ENCODE measurements at places on chromosomes 2 and 18. TPM values are rescaled to one million over a fixed set of nuclear protein-coding genes. Genes with fewer than 3 reads are reported as not detected.

- no peak for DNase-seq
These were observed 22.1 kb upstream of the MAT2A start for GRCh38 chr2:85516653-85517389.

DNA sequence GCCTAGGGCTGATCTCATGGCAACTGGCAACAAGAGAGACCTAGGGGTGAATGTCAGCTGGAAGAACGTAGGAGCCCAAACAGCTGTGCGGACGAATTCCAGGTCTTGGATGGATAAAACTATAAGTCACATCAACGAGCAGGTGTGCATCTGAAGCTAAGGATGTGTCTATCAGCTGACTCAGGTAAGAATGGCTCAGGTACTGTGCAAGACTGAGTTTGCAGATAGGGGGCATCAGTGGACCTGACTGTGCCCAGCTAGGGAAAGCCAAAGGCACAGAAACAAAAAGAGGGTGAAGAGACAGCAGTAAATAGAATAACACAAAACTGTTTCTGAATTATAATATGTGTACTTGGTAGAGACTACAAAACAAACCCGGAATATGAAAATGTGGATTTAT lies 357.3 kb downstream of the ZEB2 start:
- no peak for DNase-seq

- no peak for DNase-seq
These were observed 356.8 kb downstream of the CYRIA start for GRCh38 chr2:16308816-16309215.

GRCh38 chr2:69943000-69943842 lies 18.2 kb downstream of the ASPRV1 start:
- no peak for DNase-seq

DNA sequence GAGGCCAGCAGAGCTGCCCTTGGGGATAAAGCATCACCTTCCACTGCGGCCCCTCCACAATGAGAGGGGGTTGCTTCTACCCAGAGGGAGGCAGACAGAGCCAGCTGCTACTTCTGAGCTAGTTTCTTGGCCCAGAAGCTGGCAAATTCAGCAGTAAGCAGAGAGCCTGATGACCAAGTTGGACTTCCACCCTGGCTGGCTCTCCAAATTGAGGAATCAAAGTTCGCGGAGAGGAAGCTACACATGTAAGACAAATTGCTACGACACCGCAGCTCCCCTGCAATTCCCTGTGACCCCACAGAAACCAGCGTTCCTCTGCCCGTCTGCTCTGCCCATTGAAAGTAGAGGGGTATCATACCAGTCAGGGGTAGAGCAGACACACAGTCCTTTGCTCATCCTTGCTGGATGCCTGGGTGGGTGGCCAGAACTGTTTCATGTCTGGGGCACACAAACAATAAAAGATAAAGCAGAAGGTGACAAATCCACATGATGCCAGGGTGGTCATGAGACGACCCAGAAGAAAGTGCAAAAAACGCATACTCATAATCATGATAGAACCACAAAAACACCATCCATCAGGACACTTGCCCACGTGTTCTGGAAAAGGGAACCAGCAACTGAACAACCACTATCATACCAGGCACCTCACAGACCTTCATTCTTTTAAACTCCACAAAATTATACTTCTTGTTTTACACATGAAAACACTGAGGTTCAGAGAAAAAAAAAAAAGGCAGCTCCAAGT lies 5.4 kb downstream of the TFCP2L1 start:
- no peak for DNase-seq

GRCh38 chr2:6924924-6925409 lies 7.8 kb downstream of the RNF144A start:
- DNase-seq = no peak

DNA sequence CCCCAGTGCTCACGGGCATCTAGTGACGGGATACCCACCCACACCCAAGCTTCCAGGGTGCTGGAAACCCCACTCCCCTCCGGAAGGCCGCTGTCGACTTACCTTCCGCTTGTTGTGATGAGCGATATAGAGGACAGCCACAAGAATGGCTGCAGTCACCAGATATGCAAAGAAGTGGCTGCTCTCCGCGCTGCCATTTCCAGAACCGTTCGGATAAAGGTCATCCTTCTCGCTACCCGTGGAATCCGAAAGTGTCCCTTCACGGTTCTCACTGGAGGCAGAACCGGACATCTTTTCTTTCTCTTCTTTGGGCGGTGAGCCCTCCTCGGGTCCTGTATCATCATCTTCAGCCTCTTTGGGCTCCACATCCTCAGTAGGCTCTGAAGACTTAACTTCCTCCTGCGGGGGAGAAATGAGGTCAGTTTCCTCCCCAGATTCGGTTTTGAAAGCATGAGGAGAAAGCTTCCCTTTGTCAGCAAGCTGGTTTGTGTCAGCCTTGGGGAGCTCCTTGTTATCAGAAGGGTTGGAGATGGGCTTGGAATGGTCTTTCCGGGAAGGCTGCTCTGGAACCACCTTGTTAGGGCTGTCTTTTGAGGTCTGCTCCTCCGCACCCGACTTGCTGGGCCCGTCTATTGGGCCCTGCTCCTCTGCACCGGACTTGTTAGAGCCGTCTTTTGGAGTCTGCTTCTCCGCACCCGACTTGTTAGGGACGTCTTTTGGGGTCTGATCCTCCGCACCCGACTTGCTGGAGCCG lies 1.2 kb downstream of the TGOLN2 start:
- DNase-seq = no peak

DNA sequence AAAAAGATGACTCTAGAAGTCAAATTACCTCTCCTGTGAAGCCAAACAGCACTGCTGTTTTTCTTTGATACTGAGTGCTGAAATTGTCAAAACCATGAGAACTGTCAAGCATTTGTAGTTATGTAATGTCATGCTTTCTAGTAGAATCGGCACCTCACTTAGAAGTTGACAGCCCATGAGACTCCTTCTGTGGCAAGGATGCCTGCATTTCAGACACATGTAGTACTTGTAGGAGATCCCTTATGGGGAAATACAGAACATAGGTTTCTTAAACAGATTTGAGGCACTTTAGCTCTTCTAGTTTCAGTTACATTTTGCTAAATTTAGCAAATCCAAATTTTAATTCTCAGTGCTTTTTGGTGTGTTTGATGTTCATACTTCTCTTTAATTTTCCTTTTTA lies 15.7 kb downstream of the ZNF407 start:
- no peak for DNase-seq

DNA sequence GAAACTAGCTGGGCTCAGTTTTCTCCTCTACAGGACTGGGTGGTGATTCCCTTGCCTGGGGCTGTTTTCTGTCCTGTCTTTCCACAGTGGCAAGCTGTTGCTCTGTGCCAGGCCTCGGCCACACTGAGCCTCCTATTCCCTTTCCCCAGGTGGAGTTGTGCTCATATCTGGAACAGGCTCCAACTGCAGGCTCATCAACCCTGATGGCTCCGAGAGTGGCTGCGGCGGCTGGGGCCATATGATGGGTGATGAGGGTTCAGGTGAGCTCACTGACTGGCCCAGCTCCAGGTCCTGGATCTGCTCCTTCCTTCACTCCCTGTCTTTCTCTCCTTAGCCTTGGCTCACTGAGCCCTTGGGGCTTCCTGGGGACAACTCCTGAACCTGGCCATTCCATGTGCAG lies 4.0 kb downstream of the NAGK start:
- DNase-seq = no peak

DNA sequence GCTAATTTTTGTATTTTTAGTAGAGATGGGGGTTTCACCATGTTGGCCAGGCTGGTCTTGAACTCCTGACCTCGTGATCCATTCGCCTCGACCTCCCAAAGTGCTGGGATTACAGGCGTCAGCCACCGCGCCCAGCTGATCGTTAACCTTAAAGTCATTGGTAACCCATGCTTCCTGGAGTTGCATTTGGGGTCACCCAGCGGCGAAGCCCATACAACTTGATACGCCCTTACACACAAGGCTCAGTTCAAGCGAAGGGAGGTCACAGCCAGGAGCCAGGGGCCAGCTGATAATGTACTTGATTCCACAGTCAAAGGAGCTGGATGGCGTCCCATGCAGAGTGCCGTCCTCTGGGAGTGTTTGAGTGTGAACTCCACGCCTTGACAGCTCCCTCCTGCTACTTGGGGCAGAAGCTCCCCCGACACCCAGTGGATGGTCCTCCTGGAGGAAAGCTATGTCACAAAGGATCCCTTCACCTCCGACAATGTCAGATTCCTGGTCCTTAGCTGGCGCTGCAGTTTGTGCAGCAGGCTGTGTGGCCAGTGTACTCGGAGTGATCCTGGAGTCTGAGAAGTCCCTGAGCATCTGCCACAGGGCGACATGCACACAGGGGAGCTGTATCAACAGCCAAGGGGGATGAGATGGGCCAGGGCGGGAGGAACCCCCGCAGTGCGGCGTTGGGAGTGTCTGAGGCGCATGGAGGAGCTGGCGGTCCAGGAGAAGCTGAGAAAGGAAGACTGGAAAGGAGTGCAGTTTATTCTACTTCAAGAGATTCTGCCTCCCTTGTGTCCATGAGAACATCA lies 7.9 kb downstream of the CLHC1 start:
- DNase-seq = peak; percentile 69

GRCh38 chr2:202671317-202672035 lies 36.7 kb downstream of the FAM117B start:
- no peak for DNase-seq

GRCh38 chr18:35075132-35075531 lies 33.9 kb downstream of the MAPRE2 start:
- no peak for DNase-seq

GRCh38 chr2:68653538-68653982 lies 10.2 kb downstream of the PROKR1 start:
- no peak for DNase-seq

- DNase-seq = no peak
These were observed 9.9 kb downstream of the DNMT3A start for GRCh38 chr2:25331686-25332365.

- DNase-seq = no peak
These were observed 221.1 kb downstream of the ICOS start for GRCh38 chr2:204157684-204158083.

DNA sequence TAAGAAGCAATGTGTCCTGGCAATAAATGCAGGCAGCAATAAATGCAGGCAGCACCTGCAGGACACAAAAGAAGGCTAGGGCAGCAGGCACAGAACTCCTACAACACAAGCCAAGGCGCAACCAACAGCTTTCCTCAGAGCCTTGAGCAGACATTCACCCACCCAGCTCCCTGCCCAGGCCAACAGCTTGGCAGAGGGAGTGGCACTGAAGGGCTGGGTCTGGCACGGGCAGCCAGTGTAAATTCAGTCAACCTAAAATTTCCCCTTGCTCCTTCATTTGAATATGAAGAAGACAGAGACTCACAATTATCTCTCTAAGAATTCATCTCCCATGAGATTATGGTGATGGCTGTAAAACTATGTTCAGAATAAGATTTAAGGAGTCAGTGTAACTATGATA lies 35.4 kb downstream of the AAK1 start:
- no peak for DNase-seq

DNA sequence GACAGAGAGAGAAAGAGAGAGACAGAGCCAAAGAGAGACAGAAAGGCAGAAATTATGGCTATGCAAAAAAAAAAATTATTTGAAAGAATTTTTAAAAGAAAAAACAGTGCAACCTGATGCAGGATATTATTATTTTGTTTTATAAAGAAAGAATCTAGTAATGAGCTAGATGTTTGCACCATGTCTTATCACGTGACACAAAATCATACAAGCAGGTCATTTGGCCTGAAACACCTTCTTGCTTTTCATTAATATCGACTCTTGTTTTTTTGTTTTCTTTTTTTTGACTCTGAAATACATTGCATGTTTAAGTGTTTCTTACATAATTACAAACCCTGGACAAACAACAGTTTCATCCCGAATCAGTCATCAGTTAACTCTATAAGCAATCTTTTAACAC lies 606.0 kb downstream of the LRP1B start:
- no peak for DNase-seq

GRCh38 chr18:59232309-59233016 lies 12.5 kb downstream of the GRP start:
- DNase-seq = no peak

- DNase-seq = no peak
These were observed 62.5 kb downstream of the HDLBP start for GRCh38 chr2:241252778-241253475.

The ACVR1C gene
- 0.81 TPM for total RNA-seq

The RIOK3 gene
- total RNA-seq = 49.3 TPM

The GPC1 gene
- total RNA-seq = 182 TPM

The ABCG5 gene
- total RNA-seq = not detected

The PTPRM gene
- 102 TPM for total RNA-seq

The LYPD6 gene
- 0.14 TPM for total RNA-seq

The NXPH2 gene
- not detected for total RNA-seq

The ALK gene
- 0.08 TPM for total RNA-seq

The GAL3ST2 gene
- not detected for total RNA-seq

The TMEM247 gene
- total RNA-seq = not detected

The SAG gene
- not detected for total RNA-seq

The RGPD5 gene
- total RNA-seq = 30.5 TPM

The CAPN14 gene
- 0.35 TPM for total RNA-seq

The MLPH gene
- 79.0 TPM for total RNA-seq

Measured in Right ventricle myocardium inferior (tissue), 1 donor.